BJ (cell line): ENCODE measurements at places on chromosomes 4 and X.

GRCh38 chr4:41022116-41022515, 192.2 kb downstream of the APBB2 start:
- DNase-seq, result no peak

DNA sequence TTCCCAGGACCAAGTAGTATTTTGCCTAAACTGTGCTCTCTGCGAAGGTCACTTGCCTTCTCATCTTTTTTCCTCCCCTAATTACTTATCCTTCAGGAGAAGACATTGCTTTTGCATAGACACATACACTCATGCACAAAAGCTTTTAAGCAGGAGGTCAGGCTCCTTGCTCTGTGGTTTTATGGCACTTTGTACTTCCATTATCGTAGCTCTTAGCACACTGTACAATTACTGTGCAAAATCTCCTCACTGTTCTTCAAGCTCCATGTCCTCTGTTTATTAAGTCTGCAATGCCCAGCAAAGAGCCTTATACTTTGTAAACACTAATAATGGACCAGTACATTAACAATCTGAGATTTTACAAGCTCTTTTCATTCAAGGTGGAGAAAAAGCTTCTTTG, 188.4 kb upstream of the GNPDA2 start:
- DNase-seq, result no peak

DNA sequence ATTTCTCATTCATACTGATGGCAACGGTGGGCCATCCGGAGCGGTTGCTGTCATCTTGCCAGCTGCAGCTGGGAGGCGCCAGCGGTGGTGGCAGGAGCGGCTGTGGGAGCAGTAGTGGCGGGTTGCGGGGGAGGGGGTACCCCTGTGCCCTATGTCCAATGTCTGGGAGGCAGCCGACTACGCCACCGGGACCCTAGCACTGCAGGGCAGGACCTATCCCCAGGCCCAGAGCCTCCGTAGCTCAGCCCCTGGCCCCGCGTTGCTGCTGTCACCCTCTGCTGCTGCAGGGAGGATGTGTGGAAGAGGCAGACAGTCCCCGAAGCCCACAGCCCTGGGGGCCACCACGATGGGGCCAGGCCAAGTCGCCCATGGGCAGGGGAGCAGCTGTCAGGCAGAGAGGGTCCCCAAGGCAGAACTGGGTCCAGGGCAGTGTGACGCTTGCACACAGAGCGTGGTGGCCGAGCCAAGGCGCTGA, 10.0 kb upstream of the SPP1 start:
- DNase-seq, result no peak

DNA sequence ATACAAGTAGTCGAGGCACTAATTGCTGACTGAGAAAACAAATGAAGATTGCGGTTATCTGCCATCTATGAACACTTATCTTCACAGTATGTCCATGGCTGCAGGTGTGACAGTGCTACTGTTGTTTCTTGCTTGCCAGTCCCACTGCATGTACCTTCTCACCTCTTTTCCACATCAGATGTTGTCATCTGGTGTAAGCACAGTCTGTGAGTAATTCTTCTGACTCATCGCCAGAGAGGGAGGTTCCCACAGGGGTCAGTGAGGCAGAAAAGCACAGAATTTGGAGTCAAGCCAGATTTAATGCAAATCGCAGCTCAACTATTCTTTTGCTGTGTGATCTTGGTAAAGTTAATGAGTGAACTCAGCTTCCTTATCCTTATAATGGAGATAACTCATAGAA, 144.4 kb downstream of the GLRA2 start:
- peak; percentile 34 for DNase-seq

DNA sequence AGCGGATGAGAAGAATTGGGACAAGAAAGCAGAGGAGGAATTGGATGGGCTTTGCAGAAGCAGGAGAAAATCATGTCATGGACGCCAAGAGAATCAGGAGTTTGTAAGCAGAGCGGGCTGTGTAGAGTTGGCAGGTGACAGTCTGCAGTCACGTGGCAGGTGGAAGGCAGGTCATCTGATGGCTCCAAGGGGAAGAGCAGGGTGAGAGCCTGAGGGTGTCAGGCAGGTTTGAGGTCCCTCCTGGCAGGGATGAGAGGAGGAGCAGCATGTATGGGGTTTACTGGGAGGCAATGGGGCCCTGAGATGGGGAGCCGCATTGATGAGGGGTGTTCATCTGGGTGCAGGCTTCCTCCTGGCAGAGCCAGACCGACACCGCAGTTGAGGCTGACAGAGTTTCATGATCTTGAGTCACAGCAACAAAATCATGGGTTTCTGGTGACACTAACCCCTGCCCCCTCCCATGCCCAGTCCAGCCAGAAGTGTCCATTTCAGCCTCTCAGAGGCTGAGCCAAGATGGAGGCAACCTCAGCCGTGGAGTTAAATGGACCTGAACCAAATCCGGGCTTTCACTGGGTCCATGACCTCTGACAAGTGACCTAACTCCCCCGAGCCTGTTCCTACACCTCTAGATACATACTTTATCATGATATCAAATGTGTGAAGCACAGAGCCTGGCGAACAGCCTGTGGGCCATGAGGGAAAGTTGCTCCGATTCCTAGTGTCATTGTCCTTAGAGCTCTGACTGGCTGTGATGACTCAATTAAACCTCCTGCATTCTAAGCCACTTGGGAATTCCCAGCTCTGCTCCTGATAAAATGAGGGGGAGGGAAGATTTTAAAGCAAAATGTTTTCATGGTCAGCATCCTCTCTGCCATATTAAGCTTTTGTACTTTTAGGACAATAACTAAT, 36.1 kb downstream of the EVC start:
- DNase-seq, result no peak
